NCI-H82 (cell line): ENCODE measurements at places on chromosomes 6 and 20.

DNA sequence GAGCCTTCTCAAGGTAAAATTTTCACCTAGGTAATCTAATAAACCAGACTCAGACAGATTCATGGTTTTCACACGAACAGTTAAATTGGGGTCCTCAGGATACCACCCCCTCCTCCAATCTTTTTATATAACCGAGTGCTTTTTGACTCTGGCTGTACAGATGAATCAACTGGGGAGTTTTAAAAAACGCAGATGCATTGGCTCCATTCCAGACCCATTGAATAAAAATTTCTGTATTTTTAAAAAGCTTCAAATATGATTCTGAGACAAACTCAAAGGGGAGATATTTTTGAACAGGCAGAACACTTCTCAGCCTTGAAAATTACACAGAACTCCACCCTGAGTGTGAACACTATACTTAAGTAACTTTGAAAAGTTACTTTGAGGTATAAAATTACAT is 7.2 kb downstream of the UTRN start:
- no peak for DNase-seq

GRCh38 chr20:19603376-19603750 is 154.7 kb upstream of the RIN2 start:
- DNase-seq: no peak

DNA sequence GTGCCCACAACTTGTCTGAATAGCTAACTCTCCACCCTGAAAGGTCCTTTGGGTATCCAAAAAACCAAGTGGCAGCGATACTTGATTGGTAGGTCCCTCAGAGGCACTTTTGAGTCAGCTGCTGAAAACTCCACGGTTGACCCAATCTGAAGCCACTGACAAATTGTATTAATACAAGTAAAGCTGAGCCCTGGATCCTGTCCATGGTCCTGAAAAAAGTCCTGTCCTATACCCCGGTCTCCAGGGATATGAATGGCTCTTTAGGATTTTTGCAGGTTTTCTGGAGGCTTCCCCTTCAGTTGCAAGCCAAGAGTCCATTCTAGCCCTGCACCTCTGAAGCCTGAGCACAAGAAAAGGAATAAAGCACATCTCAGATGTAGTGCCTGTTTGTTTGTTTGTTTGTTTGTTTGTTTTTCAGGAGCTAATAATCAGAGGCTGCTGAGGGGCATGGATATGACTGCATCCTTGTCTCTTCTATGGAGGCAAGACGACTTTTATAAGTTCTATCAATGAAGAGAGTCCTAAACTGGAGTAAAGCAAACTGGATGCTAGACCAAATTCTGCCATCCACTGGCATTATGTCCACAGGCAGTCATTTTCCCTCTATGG is 1.7 kb upstream of the SLC12A5 start:
- peak; percentile 44 for DNase-seq

- peak; percentile 49 for DNase-seq
These were observed 2.7 kb downstream of the CEBPB start for GRCh38 chr20:50193199-50193835.

DNA sequence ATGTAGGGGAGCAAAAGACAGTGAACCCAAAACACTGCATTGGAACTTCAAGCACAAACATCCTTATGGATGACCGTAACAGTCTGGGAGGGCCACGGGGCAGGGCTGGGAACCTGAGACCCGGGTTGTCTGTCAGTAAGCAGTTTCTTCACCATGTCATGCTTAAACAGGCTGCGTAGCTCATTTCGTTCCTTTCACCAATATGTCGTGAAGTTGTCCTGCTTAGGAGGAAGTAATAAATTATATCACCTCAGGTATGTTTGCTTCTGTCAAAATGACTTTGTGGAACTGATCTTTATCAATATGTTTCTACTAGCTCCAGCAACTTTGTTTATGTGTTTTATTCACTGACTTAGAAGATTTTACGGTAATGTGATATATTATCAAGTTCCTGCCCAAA is 12.4 kb upstream of the MAK start:
- no peak for DNase-seq

DNA sequence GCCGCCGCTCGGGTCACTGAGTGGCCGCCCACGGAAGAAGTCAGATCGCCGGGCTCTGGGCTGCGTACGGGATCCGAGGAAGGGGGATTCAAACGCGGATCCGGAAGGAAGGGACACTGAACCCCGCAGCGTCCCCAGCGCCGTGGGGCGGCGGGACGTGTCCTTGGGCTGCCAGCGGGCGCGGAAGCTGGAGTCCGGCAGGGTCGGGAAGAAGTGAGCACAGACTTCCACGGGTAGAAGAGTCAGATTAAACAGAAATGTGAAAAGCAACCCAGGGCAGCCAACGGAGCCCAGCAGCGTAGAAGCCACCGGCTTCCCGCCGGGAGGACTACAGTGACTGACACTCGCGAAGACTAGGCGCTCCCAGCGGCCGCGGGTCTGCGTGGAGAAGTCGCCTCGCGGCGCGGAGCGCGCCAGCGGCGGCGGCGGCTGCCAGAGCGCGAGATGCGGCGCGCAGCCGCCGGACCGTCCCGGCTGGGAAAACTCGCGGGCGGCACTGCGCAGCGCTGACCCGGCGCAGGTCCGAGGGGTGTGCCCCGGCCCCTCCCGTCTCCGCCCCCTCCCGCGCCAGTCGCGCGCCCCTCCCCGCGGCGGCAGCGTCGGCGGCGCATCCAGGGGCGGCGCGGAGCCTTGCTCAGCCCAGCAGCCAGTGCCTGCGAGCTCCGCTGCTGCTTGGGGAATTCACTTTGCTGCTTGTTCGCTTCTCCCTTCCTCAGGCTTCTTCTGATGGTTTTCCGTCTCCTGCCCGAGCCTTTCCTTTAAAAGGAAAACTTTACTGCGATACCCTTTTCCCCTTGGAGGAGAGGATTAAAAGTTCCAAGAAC is at the start of gene SAMD5:
Gene SAMD5 (plus strand): TSS at position 649 of the 824 bp plus-strand sequence. CDS start 239 bp downstream, outside the sequence.
- DNase-seq: peak; percentile 76

DNA sequence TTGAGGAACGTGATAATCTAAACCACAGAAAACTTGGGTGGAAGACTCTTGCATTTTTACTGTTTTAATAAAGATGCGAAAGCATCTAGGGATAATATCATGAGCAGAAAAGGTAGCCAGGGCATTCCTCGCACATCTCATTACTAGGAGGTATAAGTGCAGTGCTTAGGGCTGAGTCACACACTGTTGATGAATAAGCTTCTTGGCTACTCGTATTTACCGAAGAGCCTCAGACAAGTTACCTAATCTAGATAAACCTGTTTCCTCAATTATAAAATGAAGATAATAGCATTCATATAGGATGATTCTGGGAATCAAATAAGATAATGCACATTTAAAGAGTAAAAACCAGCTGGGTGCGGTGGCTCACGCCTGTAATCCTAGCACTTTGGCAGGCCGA is 780 bp upstream of the KIAA0319 start:
- peak; percentile 67 for DNase-seq

- DNase-seq: no peak
These were observed 54.4 kb downstream of the PRR18 start for GRCh38 chr6:166253778-166254204.

- no peak for DNase-seq
These were observed 82.1 kb downstream of the SLC23A2 start for GRCh38 chr20:4919047-4919704.

DNA sequence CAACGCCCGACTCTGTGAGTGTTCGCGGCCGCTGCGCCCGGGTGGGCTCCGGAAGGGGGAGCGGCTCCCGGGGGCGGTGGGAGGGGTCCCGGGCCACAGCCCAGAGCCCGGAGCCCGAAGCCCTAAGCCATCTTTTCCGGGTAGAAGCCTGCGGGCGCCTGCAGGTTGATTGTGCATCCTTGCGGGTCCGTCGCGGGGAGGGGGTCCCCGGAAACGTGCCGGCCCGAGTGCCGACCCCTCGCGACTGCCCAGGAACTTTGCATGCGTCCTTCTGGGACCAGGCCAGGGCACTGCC is 413 bp downstream of the PTPRA start:
- peak; percentile 78 for DNase-seq

DNA sequence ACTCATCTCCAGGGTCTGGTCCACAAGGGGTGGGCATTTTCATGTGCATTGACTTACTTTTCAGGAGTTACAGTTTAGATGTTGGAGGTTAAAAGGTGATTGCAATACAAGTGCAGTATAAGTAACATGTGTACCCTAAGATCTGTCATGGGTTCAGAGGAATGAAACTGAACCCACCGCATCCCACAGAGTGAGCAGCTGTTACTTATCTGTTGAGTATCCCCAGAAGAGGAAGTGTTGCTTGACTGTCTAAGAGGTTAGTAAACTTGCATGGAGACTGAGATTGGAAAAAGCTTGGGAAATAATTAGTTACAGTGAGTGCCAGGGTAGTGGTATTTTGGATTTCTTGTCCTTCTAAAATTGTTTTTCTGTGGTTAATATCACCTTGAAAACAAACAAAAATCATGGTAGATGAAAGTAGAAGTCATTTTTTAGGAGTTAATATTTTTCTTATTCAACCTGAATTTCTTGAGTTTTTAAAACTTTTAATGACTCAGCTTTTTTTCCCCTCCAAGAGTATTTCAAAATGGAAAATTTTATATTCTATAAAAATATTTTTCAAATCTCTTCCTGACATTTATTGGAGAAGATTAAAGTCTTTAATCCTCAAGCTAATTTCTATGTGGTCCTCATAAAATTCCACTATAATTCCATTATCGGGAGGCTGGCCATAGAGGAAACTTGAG is 306.1 kb downstream of the ZNF217 start:
- DNase-seq: no peak

GRCh38 chr20:48180024-48180423 is 394.7 kb upstream of the SULF2 start:
- DNase-seq: no peak

DNA sequence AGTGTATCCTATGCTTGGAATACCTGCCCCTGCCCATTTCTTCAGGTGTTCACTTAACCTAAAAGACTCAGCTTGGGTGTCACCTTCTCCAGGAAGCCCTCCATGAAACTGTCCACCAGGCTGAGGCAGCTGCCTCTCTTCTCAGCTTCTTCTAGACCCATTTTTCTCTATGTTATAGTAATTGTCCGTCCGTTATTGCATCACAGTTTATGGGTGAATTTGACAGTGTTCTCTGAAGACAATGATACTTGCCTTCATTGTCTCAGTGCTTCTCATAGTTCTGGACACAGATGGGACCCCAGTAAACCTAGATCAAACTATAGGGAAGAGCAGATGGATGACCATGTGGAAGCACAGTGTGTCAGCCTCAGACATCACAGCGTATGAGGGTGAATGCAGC is 238.0 kb upstream of the MOCS1 start:
- DNase-seq: no peak

- no peak for DNase-seq
These were observed 243.9 kb downstream of the HAO1 start for GRCh38 chr20:7696311-7696710.

DNA sequence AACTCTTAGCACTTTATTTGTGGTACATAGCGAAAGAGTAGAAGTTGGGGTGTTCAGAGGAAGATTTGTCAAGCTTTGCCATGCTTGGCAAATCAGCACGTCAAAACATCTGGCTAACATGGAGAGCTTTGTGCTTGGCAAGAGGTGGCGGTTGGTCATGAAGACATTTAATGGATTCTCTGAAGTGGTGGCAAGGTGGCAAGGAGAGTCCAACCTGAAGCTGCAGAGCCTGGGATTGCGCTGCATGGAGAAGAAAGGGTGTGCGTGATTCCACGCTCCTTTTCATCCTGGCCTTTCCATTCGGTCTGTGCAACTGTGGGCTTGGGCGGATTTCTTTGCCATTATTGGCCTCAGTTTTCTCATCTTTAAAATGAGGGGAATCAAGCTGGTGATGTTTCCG is 3.1 kb downstream of the PYGB start:
- DNase-seq: peak; percentile 33

- DNase-seq: no peak
These were observed 19.2 kb upstream of the ZSCAN9 start for GRCh38 chr6:28205879-28206278.

- no peak for DNase-seq
These were observed 47.6 kb downstream of the PPP1R3G start for GRCh38 chr6:5132731-5133130.

- peak; percentile 39 for DNase-seq
These were observed 51.7 kb downstream of the SLC26A8 start for GRCh38 chr6:35972471-35973367.

- DNase-seq: no peak
These were observed 180.2 kb upstream of the CCN2 start for GRCh38 chr6:132131351-132131750.

- DNase-seq: no peak
These were observed 214.5 kb upstream of the CITED2 start for GRCh38 chr6:139588734-139589593.

DNA sequence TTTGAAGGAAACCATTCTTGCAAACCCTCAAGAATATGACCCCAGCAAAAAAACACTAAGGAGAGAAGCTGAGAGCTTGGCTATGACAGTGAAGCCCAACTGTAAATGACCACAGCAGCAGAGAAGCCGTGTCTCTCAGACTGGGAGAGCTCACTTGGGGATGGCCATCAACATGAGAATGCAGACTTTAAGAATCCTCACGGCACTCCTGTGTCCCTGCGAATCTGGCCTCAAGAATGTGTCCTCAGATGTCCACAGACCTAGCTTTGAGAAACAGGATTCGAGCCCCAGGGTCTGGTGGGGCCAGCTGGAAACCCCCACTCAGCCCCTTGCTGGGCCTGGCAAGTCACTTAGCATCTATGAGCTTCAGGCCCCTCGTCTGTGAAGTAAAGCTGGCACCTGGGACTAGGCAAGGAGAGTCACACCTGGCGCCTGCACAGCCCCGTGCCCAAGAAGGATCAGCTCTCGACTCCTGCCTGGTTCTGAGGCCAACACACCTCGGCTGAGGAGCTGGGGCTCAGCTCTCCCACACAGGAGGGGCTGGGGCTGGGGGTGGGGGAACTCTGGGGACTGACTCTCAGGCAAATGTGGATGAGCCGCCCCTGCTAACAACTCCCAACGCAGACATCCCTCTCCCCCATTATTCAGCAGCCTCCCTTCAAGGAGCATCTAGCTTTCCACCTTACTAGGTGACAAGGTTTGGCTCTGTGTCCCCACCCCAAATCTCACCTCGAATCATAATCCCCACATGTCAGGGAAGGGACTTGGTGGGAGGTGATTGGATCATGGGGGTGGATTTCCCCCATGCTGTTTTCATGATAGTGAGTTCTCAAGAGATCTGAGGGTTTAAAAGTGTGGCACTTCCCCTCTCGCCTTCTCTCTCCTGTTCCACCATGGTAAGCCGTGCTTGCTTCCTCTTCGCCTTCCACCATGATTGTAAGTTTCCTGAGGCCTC is 97.7 kb downstream of the GRM4 start:
- DNase-seq: peak; percentile 37
